ENCODE measurements at places on chromosomes 3 and 15.

DNA sequence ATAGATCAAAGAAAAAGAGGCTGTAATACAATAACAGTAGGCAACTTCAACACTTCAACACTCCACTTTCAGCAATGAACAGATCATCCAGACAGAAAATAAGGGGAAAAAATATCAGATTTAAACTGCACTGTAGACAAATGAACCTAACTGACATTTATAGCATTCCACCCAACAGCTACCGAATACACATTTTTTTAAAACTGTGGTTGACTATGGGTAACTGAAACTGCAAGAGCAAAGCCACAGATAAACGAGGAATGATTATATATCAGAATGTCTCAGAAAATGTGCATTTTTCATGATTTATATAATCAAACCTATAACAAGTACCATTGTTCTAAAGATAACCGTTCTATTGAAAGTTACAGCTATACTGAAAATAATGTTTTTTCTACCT, 514.9 kb upstream of the DPPA4 start:
- DNase-seq = no peak

GRCh38 chr15:25242957-25243799, 195.6 kb downstream of the UBE3A start:
- no peak for DNase-seq

- no peak for DNase-seq
Measured at GRCh38 chr3:190912736-190913135, 50.2 kb upstream of the GMNC start.

GRCh38 chr15:48653913-48654670, 8.6 kb upstream of the FBN1 start:
- DNase-seq = no peak

- no peak for DNase-seq
Measured at GRCh38 chr3:97940034-97940433, 32.2 kb downstream of the RIOX2 start.

DNA sequence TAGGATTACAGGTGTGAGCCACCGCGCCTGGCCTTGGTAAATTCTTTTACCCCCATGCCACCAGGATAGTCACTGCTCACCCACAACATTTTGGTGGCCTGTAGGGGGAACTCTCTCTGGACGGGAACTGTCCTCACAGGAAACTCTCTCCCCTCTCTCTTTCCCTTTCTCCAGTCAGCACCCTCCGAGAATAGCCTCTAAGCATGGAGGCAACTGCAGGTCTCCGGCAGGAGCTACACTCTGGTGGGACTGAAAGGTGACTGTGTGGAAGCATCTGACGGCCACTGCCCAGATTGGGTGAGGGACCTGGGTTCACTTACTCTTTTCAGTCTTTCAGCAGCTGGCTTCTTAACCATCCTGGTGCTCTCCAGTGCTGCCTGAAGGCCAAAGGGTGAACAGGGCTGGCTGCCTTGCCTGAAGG, 21.3 kb downstream of the TRANK1 start:
- DNase-seq = no peak

DNA sequence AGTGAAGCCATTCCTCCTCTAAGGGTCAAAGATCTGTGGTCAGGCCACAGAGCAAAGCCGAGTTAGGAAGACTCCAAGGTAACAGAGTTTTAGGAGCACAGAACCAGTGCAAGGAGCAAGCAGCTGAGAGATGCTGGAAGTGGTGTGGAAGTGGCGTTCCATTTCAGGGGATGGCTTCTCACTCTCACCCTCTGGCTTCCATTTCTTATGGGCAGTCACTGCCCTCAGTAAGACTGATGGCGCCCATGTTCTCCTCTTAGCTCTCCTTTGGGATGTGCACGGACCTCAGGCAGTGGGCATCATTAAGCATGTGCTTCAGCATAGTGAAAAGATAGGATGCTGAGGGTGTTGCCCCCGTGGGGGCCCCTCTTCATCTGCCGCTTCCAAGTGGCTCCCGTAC, 90.3 kb downstream of the ASB7 start:
- no peak for DNase-seq

DNA sequence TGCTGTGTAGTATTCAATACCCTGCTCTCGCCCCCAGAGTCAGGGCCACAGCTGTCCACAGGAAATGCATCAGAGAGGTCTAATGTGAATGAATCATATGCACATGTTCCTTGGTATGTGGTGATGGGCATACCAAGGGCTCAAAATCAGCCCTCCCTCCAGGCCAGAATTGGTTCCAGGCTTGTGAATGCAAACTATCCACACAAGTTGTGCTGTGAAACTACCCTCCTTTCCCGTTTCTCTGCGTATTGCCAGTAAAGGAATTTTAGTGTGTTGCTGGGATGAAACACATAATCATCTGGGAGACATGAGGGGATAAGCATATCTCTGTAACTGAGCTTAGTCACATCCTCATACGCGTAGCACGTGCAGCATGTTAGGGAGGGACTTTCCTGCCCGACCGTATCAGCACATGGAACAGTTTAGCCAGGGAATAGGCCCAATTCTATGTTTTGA, 9.2 kb upstream of the MME start:
- DNase-seq = peak; percentile 92

- no peak for DNase-seq
Measured at GRCh38 chr3:9280451-9281219, 31.2 kb upstream of the SRGAP3 start.

DNA sequence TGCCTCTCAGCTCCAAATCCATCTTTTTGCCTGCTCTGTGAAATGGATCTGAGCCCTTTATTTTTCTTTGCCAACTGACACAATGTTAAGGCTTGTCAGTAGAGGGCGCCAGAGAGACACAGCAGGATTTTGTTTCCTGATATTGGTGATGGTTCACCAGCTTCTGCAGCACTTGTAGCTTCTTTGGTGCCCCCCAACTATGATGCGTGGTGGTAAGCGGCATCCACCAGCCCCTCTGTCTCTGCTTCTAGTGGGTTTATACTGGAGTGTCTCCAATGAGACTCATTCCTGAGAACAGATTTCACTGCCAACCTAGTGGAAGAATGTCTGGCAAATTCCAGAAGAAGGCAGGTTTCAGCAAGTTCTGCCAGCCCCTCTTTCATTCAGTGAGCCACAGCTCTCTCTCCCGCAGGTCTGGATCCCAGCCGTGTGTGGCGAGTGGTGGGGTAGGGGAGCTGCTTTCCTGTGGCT, 471.9 kb upstream of the FRG2C start:
- peak; percentile 60 for DNase-seq

DNA sequence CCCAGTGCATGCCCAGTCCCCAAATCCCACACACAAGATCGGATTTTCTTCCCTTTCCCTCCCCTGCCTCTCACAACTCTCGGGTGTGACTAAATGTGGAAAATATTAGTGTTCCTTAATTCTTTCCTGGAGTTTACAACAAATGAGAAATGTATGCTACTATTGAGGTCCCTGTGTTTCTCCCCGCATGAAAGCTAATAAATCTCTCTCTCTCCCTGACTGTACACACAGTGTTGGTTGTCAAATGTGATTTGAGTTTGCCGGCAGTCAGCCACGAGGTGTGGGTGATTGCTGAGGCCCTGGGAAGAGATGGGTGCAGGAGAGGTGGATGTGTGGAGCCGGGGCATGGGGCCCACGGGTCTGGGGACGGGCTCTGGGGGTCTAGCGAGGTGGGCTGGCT, 161.4 kb upstream of the IQSEC1 start:
- DNase-seq = no peak

- DNase-seq = no peak
Measured at GRCh38 chr3:16328124-16328523, 63.1 kb downstream of the OXNAD1 start.

- peak; percentile 82 for DNase-seq
Measured at GRCh38 chr3:20056725-20057611, 16.7 kb downstream of the KAT2B start.

GRCh38 chr15:87944691-87945090, 311.8 kb downstream of the NTRK3 start:
- no peak for DNase-seq

- DNase-seq = peak; percentile 76
Measured at GRCh38 chr15:63041974-63042876, at the start of gene TPM1. Gene TPM1, plus strand, starts transcription at chr15:63042747. Its CDS starts 83 bp downstream, at chr15:63042830.

GRCh38 chr3:8759038-8759707, 10.2 kb downstream of the OXTR start:
- DNase-seq = no peak

GRCh38 chr3:13020159-13020750, 53.0 kb downstream of the IQSEC1 start:
- no peak for DNase-seq

DNA sequence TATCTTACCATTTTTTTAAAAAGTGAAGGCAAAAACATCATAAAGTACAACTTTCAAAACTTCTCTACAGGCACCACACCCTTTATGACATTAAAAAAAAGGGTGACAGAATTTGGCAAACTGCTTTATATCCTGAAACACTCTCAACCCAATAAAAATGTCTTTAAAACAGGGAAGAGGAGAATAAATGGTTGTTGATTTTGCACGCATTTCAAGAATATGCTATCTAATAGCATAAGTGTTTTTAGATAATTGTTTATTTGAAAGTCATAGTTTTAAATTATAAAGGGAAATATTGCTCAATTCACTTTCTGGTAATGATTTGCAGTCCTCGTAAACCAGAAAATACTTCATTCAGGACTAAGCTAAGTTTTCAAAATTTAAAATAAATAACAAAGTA, 1.7 kb upstream of the PCOLCE2 start:
- DNase-seq = no peak

DNA sequence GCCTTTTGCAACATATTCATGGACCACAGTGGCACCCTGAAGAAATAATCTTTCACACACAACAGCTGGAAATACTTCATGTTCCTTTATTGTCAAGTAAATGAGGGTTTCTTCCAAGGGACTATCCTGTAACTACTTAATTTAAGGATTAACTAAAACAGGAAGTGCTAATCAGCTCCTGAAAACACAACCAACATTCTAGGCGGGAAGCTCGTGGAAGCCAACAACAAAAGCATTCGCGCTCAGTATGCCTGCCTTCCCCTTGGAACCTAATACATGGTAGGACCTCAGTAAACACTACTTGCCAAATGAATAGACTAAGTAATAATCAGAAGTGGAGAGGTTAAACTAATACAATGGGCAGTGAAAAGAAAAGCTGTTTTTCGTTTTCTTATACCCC, 300.9 kb downstream of the RORA start:
- no peak for DNase-seq

GRCh38 chr3:104564045-104564643, 802.6 kb upstream of the ALCAM start:
- DNase-seq = peak; percentile 42

DNA sequence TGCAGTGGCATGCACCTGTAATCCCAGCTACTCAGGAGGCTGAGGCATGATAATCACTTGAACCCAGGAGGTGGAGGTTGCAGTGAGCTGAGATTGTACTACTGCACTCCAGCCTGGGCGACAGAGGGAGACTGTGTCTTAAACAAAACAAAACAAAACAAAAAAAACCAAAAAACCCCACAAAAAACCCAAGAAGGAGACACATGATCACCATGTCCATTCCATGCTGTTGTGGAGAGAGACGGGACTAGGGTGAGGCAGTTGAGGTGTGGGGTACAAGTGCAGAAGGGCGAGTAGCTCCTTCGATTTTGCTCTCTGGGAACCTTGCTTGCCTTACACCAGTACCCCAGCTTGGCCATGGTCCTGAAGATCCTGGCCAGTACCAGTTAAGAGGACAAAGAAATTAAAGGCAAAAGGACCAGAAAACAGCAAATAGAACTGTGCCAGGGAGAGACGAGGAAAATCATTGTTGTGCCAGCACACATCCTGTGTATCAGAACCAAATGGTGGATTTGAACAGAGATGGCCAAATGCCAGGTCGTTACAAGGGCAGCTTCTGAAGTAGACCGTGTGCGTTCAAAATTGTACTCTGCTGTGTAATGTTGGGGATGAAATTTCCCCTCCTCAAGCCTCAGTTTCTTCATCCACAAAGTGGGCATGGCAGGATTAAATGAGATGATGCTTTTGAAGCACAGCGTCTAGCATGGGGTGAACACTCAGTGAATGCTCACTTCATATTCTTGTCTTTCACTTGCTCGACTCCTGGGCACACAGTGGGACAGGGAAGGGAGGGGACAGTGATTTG, 42.9 kb upstream of the CTSH start:
- DNase-seq = no peak

GRCh38 chr3:83514130-83514914, 1444.5 kb upstream of the CADM2 start:
- DNase-seq = no peak

DNA sequence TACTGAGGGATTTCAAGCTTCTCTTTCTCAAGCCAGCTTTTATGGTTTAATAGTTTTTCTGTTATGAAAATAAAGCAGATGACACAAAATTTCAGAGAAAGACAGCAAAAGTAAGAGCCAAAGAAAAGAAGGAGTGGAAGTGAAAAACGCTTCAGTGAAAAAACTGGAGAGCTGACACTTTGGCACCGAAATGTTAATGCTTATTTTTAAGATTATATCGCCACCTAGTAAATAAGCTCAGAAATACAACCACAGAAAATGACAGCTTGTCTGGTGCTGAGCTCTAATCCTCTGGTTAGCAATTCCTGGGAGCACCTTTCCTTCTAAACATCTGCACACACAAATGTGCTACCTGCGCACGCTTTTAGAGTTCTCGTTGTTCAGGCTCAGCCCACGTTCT, 101.6 kb downstream of the ZPLD1 start:
- DNase-seq = peak; percentile 28

DNA sequence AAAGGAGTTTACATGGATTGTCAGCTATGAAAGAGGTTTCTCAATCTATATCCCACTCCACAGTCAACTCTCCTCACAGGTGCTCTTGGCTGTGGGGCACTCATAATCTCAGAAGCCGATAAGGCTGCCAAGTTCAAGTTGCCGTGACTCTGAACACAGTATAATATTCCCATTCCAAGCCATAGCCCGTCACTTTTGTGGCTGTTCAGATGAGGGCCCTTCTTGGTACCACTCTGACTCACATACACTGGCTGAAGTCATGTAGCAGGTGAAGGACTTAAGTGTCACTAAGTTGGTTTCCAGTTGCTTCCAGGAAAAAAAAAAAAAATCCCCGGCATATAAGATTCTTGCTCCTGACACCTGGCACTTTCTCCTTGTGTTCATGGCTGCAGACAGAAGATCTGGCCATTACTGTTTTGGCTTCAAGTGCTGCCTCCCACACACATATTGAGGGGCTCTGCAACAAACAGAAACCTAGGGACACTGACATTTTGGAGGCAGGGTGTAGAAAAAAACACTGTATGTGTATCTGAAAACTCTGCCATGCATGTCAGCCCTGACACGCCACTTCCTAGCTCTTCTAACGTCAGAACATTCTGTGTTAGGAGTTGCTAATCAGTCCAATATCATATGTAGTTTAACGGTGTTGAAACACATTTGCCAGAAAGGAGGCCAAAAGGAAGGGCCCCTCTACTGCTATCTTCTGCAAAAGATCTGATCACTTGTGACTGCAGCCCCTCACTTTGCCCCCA, 170.2 kb upstream of the ICE2 start:
- DNase-seq = no peak

DNA sequence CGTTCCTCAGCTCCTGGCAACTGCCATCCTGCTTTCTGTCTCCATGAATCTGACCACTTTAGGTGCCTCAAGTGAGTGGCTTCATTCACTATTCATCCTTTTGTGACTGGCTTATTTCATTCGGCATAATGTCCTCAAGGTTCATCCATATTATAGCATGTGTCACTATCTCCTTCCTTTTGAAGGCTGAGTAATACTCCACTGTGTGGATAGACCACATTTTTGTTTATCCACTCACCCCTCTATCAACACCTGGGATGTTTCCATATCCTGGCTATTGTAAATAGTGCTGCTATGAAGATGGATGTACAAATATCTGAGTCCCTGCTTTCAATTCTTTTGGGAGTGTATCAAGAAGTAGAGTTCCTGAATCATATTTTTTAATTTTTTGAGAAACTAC, 98.8 kb downstream of the ADAMTS17 start:
- no peak for DNase-seq

Data from kidney capillary endothelial cell (primary cell).